GM04504 (cell line): ENCODE measurements at places on chromosomes 1 and 21.

- peak; percentile 67 for DNase-seq
Measured at GRCh38 chr1:182143154-182143657, 81.7 kb upstream of the ZNF648 start.

DNA sequence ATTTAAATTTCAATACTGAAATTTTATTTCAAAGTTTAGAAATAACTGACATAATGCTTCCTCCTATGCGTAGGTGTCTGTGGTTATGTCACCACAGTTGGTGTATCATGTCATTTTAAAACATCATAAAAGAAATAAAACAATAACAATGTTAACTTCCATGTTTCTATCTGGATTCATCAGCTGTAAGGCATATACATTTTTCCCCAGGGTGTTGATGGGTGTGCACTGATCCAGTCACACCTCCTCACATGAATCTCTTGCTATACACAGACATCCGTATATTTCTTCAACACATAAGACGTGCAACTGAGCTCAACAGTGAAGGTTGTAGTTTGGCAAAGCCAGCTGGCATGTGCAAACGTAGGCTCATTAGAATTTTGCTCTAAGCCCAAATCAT is 6.2 kb downstream of the KCNA3 start:
- DNase-seq, result no peak

- DNase-seq, result peak; percentile 48
Measured at GRCh38 chr1:243850452-243851256, 611 bp upstream of the AKT3 start.

DNA sequence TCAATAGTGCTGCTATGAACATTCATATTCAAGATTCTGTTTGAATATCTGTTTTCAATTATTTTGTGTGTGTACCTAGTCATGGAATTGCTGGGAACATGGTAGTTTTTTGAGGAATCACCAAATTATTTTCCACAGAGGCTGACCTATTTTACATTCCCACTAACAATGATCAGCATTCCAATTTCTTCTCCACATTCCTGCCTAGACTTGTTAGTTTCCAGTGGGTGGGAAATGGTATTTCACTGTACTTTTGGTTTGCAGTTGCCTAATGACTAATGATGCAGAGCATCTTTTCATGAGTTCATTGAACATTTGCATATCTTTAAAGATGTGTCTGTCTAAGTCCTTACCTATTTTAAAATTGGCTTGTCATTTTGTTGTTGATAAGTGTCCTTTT is 1182.6 kb upstream of the B3GALT2 start:
- DNase-seq, result no peak

DNA sequence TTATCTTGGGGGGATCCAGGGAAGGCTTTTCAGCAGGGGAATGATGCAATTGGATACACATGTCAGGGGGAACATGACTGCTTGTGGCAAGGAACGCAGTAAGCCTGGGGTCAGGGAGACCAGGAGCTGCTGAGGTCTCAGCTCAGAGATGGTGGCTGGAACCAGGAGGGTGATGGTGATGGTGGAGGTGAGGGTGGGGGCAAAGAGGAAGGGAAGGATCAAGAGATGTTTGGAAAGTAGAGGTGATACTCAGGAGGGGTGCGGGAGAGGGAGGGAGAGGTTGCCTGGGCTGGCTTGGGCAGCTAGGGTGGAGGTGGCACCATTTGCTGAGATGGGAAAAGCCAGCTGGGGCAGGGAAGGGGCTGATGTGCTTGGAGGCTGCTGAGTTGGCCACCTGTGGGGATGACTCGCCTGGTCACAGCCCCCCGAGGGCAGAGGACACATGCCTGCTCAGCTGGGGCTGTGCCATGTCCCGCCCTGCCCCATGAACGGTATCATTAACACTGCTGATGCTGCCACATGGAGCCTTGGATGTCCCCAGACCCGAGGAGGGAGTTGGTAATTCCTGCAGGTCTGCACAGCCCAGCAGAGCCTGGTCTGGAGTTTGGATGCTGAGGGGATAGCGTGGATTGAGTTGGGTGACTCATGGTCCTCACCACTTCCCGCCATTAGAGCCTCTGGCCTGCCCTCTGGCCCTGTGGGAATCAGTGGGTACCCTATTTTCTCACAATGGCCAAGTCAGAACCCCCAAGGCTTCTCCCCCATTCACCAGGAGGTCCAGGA is 6.3 kb upstream of the PADI1 start:
- DNase-seq, result no peak

DNA sequence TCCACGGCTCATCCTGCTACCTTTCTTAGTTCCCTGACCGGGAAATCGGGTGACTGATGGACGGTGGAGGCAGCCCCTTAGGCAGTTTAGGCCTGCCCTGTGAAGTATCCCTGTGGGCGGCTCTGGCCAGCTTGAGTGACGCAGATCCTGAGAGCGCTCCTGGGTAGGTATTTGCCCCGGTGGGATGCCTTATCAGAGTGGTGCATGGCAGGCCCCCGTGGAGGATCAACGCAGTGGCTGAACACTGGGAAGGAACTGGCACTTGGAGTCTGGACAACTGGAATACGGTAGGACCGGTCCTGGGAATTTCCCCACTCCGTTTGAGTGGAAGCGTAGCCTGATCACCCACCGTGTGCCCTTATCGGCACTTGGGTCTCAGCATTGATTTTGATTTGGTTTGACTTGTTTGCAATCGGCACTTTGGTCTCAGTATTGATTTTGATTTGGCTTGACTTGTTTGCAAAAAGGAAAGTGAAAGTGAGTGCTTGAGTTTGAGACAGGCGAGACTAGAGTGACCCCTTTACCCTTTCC is 15.2 kb downstream of the PLA2G2F start:
- no peak for DNase-seq

- no peak for DNase-seq
Measured at GRCh38 chr1:43482215-43482614, 28.5 kb upstream of the HYI start.

GRCh38 chr1:147526501-147526900 is 14.8 kb upstream of the BCL9 start:
- DNase-seq, result no peak

GRCh38 chr21:45839274-45839673 is 142.3 kb upstream of the COL6A1 start:
- no peak for DNase-seq

DNA sequence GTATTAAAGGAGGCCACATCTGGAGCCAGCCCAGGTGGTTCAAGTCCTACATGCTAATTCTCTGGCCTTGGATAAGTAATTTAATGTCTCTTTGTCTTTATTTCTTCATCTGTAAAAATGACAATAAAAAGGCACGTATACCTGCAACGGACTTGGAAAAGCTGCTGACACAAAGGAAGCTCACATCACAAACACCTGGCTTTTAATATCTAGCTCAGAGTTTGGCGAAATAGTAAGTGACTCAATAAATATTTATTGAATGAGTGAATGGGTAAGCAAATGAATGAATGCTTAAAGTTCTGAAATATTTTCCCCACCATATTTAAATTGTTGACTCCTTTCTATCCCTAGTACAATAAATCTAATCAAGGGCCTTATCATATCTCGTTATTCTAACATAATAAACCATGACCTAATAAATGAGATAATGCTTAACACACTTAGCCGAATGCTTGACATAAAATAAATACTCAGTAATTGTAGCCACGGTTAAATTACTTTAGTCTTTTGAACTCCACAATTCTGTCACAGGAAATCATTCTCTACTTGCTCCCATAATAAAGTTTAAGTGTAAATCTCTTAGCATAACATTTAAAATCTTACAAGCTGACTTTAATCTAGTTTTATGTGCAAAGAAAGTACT is 74.7 kb upstream of the PALMD start:
- no peak for DNase-seq
